ENCODE measurements at places on chromosomes 3 and 15.

DNA sequence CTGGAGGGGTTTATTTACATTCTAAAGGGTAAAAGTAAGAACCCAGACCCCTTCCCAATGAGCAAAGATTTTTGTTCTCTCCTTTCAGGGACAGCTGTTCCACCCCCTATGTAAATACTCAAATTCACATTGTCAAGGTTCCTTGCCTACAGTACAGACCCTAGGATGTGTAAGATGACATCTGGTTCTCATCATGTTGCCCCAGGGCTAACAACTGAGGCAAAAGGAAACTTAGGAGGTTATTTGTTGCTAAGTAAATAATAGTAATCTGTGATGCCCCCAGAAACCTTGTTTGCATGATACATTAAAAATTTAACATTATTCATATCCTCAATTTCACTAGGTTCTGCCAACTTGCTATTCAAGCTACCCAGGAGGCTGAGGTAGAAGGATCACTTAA lies 135.0 kb upstream of the CCNL1 start:
- no peaks in the 10 kb centered on the region for H3K4me1 ChIP-seq
- DNase-seq, result no peak
- no peak overlapping the region for H3K27ac ChIP-seq
- no peaks in the 10 kb centered on the region for H3K36me3 ChIP-seq
- H3K27me3 ChIP-seq, result no peaks in the 10 kb centered on the region

- no peaks in the 10 kb centered on the region for H3K36me3 ChIP-seq
- DNase-seq, result no peak
- H3K4me1 ChIP-seq, result no peaks in the 10 kb centered on the region
These were observed 571.9 kb upstream of the ZNF385D start for GRCh38 chr3:22322861-22323260.

GRCh38 chr3:132394320-132394719 lies 23.0 kb upstream of the DNAJC13 start:
- no peak overlapping the region for H3K27ac ChIP-seq
- H3K4me1 ChIP-seq, result no peaks in the 10 kb centered on the region
- no peak for DNase-seq
- no peak overlapping the region for H3K4me3 ChIP-seq
- H3K27me3 ChIP-seq, result no peaks in the 10 kb centered on the region

DNA sequence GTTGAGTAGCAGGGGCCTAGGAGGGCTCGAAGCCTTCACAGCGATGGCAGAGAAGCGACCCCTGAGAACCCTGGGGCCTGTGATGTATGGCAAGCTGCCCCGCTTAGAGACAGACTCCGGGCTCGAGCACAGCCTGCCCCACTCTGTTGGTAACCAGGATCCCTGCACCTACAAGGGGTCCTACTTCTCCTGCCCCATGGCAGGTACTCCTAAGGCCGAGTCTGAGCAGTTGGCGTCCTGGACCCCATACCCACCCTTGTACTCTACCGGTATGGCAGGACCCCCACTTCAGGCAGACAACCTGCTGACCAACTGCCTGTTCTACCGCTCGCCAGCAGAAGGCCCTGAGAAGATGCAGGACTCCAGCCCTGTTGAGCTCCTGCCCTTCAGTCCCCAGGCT lies 4.3 kb downstream of the C15orf39 start:
- no peaks in the 10 kb centered on the region for H3K27me3 ChIP-seq
- H3K27ac ChIP-seq, result no peak overlapping the region
- peaks cover 38% of the 10 kb centered on the region for H3K36me3 ChIP-seq
- no peak overlapping the region for H3K4me3 ChIP-seq
- DNase-seq, result no peak
- peaks cover 32% of the 10 kb centered on the region for H3K4me1 ChIP-seq

GRCh38 chr3:12708584-12709192 lies 44.8 kb upstream of the RAF1 start:
- no peak overlapping the region for H3K27ac ChIP-seq
- H3K27me3 ChIP-seq, result no peaks in the 10 kb centered on the region
- no peaks in the 10 kb centered on the region for H3K36me3 ChIP-seq
- DNase-seq, result peak; percentile 43

GRCh38 chr3:50261505-50261904 lies 7.4 kb upstream of the SEMA3B start:
- H3K27ac ChIP-seq, result peak overlapping the region; percentile 99
- DNase-seq, result no peak
- H3K4me1 ChIP-seq, result peaks cover 48% of the 10 kb centered on the region

- H3K27me3 ChIP-seq, result no peaks in the 10 kb centered on the region
- no peaks in the 10 kb centered on the region for H3K4me1 ChIP-seq
- H3K27ac ChIP-seq, result no peak overlapping the region
- no peak for DNase-seq
- no peak overlapping the region for H3K4me3 ChIP-seq
- H3K36me3 ChIP-seq, result no peaks in the 10 kb centered on the region
These were observed 9.0 kb upstream of the THRB start for GRCh38 chr3:24503616-24504113.

DNA sequence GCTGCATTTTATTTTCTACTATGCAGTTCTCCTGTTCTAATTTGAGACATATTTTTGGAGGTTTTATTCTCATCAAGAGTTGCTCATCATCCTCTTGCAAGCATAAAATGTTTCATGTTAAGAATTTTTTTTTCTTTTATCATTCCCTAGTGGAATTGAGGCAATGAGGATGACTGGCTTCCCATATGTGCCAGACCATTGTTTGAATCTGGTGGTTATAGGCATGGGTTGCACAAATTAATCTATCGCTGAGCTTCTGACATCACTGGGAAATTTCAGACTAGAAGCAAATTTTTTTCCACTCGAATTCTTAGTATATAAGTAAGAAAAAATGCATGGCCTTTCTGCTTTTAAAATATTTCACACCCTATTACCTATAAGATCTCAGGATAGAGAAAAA lies 279.1 kb upstream of the PLSCR5 start:
- H3K36me3 ChIP-seq, result no peaks in the 10 kb centered on the region
- no peaks in the 10 kb centered on the region for H3K27me3 ChIP-seq
- no peak overlapping the region for H3K4me3 ChIP-seq
- H3K4me1 ChIP-seq, result no peaks in the 10 kb centered on the region
- no peak for DNase-seq
- H3K27ac ChIP-seq, result no peak overlapping the region

DNA sequence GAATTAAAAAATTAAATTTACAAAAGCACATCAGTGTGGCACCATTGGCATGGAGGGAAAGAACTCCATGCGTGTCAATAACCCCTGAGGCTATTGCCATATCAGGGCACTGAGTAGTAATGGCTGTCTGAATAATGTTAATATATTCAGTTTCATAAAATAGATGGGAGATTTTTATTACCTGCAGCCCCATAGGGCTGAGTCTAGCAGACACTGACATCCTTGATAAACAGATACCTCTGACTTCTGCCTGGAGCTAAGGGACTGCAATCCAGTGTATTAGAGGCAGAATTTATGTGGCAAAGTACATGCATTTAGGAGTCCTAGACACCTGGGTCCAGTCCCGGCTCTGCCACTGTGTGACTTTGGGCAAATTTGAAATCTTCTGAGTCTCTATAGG lies 38.8 kb upstream of the SV2B start:
- no peaks in the 10 kb centered on the region for H3K27me3 ChIP-seq
- no peaks in the 10 kb centered on the region for H3K4me1 ChIP-seq
- H3K27ac ChIP-seq, result no peak overlapping the region
- H3K36me3 ChIP-seq, result no peaks in the 10 kb centered on the region
- DNase-seq, result no peak

DNA sequence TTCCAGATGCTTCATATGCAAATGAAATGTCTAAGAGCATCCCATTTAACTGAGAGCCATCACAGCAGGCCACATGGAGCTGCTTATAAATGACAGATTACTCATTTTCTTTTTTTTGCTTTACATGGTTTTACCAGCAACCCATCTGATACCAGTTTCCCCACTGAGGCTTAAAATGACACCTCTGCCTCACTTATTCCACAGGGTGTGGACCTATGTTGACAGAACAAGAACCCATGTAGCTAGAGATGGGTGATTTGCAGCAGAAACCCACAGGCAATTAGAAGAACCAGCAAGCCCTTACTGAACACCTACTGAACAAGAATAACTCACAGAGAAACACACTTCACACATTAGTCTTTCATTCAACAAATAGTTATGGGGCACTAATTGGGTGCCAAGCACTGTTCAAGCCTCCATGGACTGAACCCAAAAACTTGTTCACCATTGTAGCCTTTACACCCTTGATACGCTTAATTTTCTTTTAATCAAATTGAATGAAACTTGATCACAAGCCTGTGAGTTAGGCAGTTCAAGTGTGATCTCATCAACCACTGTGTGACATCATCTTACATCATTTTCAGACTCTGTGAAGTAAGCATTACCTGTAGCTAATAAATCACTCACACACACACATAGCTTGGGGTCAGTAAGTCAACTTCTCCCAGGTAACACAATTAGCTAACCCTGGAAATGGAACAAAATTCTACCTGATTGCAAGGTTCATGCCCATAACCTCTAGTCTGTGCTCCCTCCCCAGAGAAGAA lies 45.4 kb downstream of the MAGI1 start:
- H3K4me1 ChIP-seq, result peaks cover 8% of the 10 kb centered on the region
- H3K36me3 ChIP-seq, result no peaks in the 10 kb centered on the region
- no peak overlapping the region for H3K4me3 ChIP-seq
- no peaks in the 10 kb centered on the region for H3K27me3 ChIP-seq
- DNase-seq, result no peak
- no peak overlapping the region for H3K27ac ChIP-seq

DNA sequence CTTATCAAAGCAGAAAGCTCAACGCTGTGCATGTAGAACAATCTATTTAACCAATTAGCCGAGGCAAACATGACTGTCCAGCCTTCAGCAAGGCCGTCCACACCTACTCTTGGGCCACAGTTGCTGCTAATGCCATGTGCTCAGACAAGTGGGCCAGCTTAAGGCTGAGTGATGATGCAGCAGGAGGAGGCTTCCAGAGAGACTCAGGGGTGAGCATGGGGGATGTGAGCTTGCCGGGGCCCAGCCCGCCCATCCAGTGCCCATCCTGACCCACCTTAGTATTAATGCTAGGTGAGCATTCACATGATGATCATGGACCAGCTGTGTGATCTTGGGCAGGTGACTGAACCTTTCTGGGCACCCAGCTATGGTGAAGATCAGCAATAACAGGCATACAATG lies 150.1 kb downstream of the TPRA1 start:
- H3K4me3 ChIP-seq, result no peak overlapping the region
- H3K27me3 ChIP-seq, result no peaks in the 10 kb centered on the region
- no peaks in the 10 kb centered on the region for H3K36me3 ChIP-seq
- DNase-seq, result no peak

GRCh38 chr3:114406286-114406685 lies 112.5 kb downstream of the TIGIT start:
- DNase-seq, result no peak
- H3K4me3 ChIP-seq, result no peak overlapping the region
- H3K27ac ChIP-seq, result no peak overlapping the region
- no peaks in the 10 kb centered on the region for H3K27me3 ChIP-seq
- H3K36me3 ChIP-seq, result no peaks in the 10 kb centered on the region
- peaks cover 43% of the 10 kb centered on the region for H3K4me1 ChIP-seq

DNA sequence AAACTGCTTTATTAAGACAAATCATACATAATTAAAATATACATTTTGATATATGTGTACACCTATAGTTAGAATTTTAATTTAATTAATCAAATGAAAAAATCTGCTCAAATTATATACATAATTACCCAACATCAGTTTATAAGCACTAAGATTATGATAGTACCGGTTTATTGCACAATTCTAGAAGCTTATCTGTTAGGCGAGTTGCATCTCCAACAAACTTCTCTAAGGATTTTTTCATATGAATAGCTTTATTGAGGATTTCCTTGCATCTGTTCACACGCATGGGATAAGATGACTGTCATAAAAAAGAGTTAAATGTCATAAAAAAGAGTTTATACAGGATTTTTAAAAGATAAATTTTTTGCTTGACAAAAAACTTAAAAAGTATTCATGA lies 19.9 kb upstream of the XRN1 start:
- H3K36me3 ChIP-seq, result no peaks in the 10 kb centered on the region
- H3K4me1 ChIP-seq, result no peaks in the 10 kb centered on the region
- H3K4me3 ChIP-seq, result no peak overlapping the region
- DNase-seq, result no peak

DNA sequence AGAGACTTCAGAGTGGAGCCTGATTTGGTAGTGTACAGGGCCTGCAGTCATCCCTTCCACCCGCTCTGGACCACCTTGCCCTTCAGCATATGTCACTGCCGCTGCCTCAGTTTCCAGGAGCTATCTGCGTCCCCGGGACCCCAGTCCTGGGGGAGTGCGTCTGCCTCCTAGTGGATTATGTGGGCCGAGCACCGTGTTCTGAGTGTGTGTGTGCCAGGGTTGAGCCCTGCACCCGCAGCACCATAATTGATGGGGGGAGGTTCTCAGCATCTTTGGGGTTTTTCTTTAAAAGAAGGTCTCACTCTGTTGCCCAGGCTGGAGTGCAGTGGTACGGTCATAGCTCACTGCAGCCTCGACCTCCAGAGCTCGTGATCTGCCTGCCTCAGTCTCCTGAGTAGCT lies 33.6 kb downstream of the CD276 start:
- H3K36me3 ChIP-seq, result peaks cover 10% of the 10 kb centered on the region
- H3K4me1 ChIP-seq, result peaks cover 7% of the 10 kb centered on the region
- H3K27me3 ChIP-seq, result no peaks in the 10 kb centered on the region
- H3K27ac ChIP-seq, result no peak overlapping the region
- no peak for DNase-seq

- no peak overlapping the region for H3K4me3 ChIP-seq
- DNase-seq, result no peak
- no peak overlapping the region for H3K27ac ChIP-seq
- no peaks in the 10 kb centered on the region for H3K27me3 ChIP-seq
These were observed 71.1 kb upstream of the GATM start for GRCh38 chr15:45449395-45449794.

- peak overlapping the region; percentile 95 for H3K4me3 ChIP-seq
- peak overlapping the region; percentile 95 for H3K27ac ChIP-seq
- peaks cover 36% of the 10 kb centered on the region for H3K4me1 ChIP-seq
- H3K27me3 ChIP-seq, result no peaks in the 10 kb centered on the region
- H3K36me3 ChIP-seq, result no peaks in the 10 kb centered on the region
These were observed 423 bp downstream of the TKT start for GRCh38 chr3:53255423-53255774.

DNA sequence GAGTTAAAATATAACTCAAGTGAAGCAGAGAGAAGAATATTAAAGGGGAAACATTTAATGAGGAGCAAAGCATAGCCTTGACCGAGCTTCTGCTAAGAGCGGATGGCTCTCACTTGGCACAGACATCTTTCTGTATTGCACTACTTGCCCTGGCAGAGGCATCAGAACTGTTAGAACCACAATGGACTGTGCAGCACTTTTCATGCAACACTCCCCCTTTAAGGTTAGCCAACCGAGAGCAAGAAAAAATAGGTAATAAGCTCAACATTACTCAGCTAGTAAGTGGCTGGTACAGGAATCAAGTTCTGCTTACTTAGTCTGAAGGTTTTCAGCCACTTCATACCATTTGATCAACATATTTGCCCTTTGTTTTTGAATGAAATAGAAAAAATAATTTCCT lies 33.7 kb downstream of the CRTC3 start:
- H3K27ac ChIP-seq, result peak overlapping the region; percentile 89
- H3K4me1 ChIP-seq, result peaks cover 74% of the 10 kb centered on the region
- no peak overlapping the region for H3K4me3 ChIP-seq
- no peaks in the 10 kb centered on the region for H3K27me3 ChIP-seq
- peak; percentile 44 for DNase-seq

- DNase-seq, result peak; percentile 28
- H3K27ac ChIP-seq, result peak overlapping the region; percentile 32
- H3K4me1 ChIP-seq, result peaks cover 42% of the 10 kb centered on the region
- H3K27me3 ChIP-seq, result no peaks in the 10 kb centered on the region
- no peaks in the 10 kb centered on the region for H3K36me3 ChIP-seq
These were observed 13.2 kb downstream of the CCR5 start for GRCh38 chr3:46383951-46384330.

Data from thyroid gland (tissue), 4 donors.